Right lobe of liver (tissue), 6 donors: ENCODE measurements at places on chromosomes 12 and 14. TPM values are rescaled to one million over a fixed set of nuclear protein-coding genes. Genes with fewer than 3 reads are reported as not detected.

DNA sequence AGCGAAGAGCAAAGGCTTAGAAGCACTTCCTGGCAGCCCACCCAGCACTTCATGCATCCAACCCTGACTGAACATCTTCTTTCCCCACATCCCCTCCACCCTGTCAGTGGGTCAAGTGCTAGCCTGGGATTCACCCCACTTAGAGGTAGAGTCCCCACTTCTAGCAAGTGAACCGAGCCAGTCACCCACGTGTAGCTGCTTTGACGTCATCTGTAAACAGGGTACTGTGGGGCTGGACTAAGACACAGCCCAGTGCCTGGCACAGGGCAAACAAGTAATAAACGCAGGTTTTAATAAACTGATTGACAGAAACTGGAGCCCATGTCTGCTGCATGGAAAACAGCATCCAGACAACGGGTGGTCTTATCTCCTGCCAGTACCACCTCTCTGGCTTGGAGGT, 61.7 kb downstream of the ITPK1 start:
- no peak for DNase-seq

- DNase-seq: no peak
These were observed 326.7 kb downstream of the DPF3 start for GRCh38 chr14:72567226-72567625.

DNA sequence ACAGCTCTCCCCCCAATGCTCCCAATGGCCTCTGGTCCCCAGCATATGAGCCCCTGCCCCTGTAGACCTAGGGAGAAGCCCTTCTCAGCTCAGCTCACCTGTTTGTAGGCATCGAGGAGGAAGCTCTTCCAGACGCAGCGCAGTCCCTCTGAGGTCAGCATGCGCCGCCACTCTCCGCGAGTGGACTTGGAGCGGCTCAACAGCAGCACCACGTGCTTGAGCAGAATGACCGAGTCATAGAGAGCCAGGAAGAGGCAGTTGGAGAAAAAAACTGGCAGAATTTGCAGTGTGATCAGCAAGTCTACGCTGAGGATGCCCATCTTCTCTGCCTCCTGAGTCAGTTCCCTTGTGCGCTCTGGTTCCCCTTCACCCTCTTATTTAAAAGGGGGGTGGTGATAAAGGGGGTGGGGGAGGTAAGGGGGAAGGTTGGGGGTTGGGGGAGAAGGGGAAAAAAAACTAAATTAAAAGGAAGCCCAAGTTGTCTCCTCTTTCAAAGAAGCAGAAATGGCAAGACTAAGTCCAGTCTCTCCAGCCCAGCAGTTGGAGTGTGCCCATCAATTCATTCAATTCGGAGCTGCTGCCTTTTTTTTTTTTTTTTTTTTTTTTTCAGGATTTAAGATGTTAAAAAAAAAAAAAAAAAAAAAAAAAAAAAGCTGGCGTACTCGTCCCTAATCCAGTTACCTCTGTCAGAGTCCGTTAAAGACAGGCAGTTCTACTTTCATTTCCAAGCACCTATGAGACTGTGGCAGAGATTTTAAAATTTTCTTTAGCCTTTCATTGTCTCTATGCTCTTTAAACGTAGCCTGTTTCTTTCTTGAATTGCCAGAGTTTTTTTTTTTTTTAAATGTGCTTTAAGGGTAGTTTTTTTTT, at the start of gene DIO2:
Gene DIO2, minus strand, starts transcription at position 352 of the 870 bp plus-strand sequence. Its CDS starts 32 bp downstream, at position 320.
- no peak for DNase-seq

The OASL gene
- 2.6 TPM for total RNA-seq

The MYH6 gene
- 0.83 TPM for total RNA-seq

DNA sequence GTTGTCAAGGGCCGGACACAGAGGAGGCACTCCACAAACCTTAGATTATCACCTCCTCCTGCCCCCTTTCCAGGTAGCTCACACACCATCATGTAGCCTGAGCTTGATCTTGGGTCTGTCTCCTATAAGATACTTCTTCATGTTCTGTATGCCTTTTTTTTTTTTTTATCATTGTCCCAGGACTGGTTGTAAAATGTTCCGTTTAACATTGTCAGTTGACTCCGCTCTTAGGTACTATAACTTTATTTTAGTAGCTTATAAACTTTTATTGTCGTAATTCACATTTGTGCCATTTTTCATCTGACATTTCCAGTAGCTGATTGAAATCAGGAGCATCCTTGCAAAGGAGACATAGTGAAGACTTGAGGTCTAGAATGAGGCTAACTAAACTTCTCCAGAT, 79.9 kb downstream of the SLC15A5 start:
- no peak for DNase-seq

DNA sequence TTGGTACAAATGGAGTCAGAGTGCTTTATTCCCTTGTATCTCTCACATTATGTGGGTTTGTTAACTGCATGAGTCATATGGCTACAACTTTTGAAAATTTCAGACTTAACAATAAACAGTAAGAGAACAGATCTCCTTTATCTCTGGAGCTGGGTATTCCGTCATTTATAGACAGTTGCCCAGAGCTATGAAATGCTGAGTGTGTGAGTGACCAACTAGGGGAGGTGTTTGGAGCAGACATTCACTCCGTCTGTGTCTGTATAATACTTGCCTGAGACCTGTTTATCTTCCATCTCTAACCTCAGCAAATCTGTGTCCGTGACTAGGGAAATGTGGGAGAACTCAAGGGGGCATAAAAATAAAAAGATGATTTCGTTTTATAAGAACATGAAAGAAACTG, 279.9 kb upstream of the FAR2 start:
- DNase-seq: no peak

DNA sequence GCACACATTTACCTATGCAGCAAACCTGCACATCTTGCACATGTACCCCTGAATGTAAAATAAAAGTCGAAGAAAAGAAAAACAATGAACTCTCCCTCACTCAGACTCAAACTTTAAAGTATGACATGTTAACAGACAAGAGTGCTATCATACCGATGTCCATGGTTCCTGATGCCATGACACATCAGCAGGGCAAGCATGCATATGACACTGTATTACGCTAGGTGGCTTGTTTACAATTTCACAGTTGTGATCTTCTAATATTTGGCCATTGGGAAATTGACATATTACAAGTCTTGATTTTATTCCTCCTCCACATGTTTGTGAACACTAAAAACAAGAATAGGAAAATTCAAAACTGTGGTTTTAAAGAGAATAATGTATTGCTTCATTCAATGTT, 126.6 kb downstream of the ADAMTS20 start:
- no peak for DNase-seq

The MANSC4 gene
- not detected for total RNA-seq

GRCh38 chr12:38711054-38711453, 194.3 kb downstream of the CPNE8 start:
- DNase-seq: no peak

DNA sequence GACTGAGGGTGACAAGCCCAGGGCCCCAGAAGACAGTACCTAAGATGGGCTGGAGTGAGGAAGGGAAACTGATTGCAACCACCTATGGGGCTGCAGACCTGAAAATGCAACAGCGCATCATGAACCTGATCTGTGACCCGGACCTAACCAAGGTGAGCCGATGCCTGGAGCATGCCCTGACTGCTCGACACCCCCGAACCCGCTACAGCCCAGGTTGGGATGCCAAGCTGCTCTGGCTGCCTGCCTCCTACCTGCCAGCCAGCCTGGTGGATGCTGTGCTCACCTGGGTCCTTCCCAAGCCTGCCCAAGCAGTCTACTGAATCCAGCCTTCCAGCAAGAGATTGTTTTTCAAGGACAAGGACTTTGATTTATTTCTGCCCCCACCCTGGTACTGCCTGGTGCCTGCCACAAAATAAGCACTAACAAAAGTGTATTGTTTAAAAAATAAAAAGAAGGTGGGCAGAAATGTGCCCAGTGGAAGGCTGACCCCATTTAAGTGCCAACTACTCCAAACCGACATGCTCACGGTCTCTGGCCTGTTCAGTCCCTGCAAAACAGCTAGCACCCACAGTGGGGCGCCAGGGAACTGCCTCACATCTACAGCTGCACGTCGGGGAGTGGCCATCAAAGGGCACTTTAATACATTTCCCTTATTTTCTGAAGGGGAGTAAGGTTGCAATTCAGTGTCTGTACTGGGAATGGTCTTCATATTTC, 4.2 kb downstream of the RDH5 start:
- peak; percentile 76 for DNase-seq

GRCh38 chr12:110807640-110808039, 39.1 kb upstream of the CCDC63 start:
- no peak for DNase-seq

The ACSM4 gene
- total RNA-seq: not detected

The ISCA2 gene
- total RNA-seq: 12.2 TPM

DNA sequence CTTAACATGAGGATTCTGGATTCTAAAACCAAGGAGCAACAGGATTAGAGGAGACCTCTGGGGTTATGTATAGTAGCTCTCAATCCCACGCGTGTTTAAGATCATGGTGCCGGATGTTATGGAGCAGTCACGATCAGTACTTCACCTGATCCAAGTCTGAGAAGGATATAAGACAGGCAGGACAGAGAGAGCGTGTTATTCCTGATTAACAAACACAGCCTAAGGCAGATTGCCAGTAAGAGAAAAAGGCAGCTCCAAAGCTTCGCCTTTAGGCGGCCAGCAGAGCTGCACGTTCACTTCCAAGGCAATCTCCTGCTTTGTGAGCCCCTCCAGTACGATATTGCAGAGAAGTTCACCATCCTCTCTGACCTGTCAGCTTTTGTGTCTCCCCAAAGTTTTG, 5.5 kb downstream of the SETD3 start:
- no peak for DNase-seq

GRCh38 chr12:29026419-29026818, 122.7 kb upstream of the FAR2 start:
- no peak for DNase-seq

The KRT85 gene
- total RNA-seq: not detected

The CMKLR1 gene
- total RNA-seq: 1.5 TPM
